NCI-H1930 (cell line): ENCODE measurements at places on chromosomes 12 and 14.

- DNase-seq = no peak
These were observed at the start of gene KRT5 for GRCh38 chr12:52519826-52520662. KRT5 (minus strand) TSS chr12:52520394; CDS start chr12:52520296, 98 bp downstream.

DNA sequence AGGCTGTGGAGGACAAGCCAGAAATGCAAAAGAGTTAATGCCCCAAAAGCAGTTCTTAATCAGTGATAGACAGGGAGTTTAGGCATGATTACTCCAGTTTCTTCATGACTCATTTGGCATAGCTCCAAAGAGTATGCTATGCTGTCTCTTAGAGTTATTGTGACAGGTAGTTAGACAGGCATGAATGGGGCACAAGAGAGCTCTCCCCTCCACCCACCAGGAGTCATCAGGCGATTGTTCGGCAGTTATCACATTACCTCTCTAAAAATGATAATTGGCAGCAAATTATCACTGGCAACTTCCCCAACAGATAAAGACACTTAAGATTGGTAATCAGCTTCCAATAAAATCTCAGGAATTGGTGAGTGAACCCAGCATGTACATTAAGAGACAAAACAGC lies 320.1 kb downstream of the DAD1 start:
- DNase-seq = no peak

GRCh38 chr14:22803687-22803974 lies 11.6 kb downstream of the SLC7A7 start:
- no peak for DNase-seq

DNA sequence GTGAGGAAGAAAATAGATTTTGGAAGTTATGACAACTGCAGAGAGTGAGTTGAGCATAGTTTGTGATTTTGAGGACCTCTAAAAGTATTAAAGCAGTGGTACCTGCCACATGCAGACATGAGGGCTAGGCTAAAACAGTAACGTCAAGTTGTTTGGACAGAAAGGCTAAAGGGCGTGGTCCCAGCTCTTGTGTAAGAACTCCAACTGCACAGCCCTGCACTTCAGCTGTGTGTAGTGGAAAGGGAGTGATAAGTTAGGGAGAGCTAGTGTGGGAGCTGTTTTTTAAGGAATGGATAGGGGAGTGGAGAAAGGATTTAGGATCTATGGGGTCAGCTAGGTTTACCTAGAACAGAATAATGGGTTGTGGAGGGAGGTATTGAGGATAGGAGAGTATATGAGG lies 39.5 kb downstream of the TESPA1 start:
- no peak for DNase-seq

- peak; percentile 62 for DNase-seq
These were observed 26.8 kb upstream of the PEX5 start for GRCh38 chr12:7162691-7163114.

DNA sequence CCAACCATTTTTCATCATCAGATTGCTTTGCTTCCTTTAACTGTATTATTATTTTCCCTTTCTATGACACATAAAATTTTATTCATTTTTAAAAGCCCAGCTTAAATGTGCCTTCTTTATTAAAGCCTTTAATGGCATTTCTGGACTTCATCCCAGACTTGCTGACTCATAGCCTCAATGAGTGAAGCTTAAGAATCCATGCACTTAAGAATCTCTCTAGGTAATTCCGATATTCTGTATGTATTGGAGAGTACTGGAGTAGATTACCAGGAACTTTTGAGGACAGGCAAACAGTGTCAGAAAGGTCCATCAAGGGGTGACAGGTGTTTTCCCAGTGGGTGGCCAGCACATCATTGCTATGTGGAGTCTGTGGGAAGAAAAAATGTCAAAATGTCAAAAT lies 107.9 kb downstream of the PTPRQ start:
- DNase-seq = no peak

GRCh38 chr12:92049403-92049802 lies 96.2 kb downstream of the BTG1 start:
- DNase-seq = no peak

DNA sequence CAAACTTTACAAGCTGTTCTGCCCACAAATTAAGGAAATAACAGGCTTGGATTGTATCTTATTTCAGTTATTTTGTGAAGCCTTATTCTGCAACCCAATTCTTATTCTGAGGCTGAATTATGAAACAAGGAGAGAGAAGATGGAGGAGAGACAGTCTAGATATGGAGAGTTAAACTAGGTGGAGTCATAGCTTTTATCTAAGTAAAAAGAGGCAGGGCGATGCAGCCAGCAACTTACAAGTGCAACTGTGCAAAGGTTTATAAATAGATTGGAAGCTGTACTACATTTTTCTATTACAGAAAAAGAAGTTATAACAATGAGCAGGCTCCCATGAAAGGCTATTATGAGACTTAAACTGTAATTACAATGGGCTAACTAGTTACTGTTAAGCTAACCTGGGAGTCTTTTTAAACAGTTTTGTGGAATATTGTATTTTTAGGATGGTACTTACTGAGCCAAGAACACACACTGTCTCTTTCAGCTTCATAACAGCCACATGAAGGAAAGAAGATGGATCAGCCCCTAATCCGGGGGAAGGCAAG lies 22.4 kb downstream of the NID2 start:
- no peak for DNase-seq

DNA sequence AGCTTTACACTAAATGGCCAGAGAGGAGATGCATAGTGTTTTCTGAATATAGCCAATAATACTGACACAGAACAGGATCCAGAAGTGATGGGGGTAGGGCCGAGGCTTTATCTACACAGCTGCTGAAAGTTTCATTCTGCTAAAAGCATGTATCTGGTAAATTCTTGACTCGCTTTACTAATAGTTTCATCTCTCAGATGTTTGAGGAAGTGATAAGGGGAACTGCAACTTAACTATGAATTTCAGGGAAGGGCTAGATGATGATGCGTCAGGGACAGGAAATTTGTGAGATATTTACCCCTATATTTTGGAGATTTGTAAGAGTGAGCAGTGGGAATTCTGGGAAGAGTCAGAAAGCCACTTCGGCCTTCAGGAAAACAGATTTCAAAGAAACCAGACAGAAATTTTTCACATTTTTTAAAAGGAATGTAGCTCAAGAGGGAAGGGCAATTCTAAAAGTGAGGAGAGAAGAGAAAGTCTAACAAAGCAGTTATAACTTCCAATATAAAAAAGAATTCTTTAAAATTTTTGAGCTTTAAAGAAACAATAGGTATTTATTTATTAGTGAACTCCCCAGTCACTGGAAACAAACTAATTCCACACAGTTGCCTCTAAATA lies 243.1 kb downstream of the BCAT1 start:
- no peak for DNase-seq

GRCh38 chr12:117803001-117803400 lies 165.8 kb downstream of the KSR2 start:
- DNase-seq = no peak

DNA sequence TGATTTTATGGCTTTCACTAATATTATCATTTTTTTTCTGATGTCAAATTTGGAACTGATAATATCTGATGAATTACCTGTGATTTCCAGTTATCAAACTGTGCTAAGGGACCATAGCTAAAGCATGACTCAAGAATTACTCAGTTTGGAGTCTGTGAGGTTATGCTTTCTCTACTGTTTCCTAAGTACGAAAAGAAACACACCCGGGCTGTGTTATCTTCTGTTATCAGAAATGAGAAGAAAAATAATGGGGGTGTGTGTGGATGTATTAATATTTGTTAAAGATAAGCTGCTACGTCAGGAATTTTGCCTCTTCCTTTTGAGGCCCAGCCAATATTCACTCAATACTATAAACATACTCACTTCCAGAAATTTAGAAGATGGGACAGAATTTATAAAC lies 1401.9 kb upstream of the FLRT2 start:
- DNase-seq = no peak

- no peak for DNase-seq
These were observed 8.1 kb upstream of the P2RX7 start for GRCh38 chr12:121124402-121125109.

DNA sequence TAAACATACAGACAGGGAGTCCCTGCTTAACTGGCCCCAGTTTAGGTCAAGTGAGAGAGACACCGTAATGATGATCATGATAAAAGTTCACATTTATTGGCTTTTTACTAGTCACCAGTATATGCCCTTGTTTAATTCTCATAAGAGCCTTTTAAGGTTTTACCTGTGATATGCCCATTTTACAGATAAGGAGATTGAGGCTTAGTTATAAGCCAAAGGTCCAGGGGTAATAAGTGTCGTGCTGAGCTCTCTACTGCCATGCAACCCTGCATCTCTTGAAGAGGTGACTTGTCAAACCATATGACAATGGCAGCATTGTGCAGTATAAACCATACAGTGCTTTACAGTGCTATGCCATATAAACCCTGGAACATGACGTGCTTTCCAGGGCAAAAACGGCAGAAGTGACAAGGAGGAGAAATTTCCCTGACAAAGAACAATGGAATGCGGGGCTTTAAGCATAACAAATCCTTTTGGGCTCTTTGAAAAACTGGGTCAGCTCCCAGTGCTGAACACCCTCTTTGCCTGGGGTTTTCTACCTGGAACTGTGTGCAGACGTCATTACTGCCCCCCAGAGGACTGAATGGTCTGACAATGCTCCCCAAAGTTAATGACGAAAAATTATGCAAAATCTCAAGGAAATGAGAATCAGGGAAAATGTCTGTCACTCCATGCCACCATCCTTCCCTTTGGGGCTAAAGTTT lies 59.7 kb upstream of the C14orf132 start:
- DNase-seq = no peak

DNA sequence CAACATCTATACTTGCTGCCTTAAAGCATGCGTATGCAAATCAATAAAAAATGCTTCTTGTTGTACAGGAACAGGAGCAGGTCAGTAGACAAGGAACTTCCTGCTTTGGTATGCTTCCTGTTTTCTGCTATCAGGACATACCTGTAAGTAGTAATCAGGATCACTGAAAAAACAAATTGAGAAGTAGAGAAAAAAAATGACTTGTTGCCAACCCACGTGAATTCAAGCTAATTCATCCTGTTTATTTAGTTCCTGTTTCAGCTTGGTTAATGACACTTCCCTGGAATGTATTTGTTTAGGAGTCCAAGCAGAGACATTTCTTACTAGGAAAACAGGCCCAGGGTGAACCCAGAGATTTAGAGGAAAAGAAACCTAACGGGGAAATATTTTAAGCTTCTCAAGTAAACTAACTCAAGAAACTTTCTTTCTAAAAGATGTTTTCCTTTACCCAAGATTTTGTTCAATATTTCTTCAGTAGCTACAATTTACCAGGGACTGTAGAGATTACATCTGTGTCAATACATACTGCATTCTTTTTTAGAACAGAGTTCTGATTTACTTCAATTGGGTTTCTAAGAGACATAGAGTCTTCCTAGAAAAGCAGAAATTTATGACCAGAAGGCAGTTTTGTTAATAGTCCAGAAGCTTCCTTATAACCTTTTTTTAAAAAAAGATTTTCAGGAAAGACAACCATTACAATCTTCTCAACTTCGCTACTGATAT lies 124.2 kb downstream of the PAWR start:
- DNase-seq = no peak

GRCh38 chr14:72532686-72533454 lies 361.0 kb downstream of the DPF3 start:
- no peak for DNase-seq

- DNase-seq = no peak
These were observed 624 bp downstream of the M6PR start for GRCh38 chr12:8948701-8949341.

DNA sequence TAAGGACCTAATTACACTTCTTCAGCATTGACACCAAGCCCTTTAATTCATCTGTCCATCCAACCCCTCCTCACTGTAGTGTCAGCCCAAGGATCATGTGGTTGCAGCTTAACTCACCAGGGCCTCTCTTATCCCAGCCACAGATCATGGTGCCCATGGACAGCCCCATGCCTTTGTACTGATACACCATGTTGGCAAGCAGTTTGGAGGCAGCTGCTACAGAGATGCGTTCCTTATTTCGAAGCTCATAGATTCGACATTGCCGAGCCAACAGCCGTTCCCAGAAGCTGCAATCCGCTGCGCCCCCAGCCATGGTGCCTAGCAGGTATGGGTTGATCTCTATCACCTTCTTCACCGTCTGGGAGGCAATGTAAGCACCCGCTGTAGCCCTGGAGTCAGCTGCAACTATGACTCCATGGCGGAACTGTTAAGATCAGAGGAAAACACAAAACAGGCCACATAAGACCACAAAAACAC lies 1.4 kb downstream of the PSMB5 start:
- DNase-seq = no peak

DNA sequence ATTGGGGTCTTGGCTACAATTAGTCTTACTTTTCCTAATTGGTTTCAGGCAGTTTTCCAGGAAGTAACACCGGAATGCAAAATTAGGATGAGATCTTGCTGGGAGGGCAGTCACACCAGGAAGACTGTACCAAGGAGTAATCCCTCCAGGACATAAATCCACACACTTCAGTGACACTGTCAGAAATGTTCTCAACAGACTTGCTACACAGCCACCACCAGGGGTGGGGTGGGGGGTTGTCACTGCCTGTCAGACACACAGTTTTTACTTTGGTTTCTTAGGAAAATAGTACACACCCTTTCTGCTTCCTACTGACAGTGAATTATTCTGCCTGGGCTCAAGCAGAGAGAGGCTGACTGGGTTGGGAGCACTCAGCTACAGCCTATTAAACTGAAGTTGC lies 102.9 kb upstream of the CCDC196 start:
- no peak for DNase-seq

DNA sequence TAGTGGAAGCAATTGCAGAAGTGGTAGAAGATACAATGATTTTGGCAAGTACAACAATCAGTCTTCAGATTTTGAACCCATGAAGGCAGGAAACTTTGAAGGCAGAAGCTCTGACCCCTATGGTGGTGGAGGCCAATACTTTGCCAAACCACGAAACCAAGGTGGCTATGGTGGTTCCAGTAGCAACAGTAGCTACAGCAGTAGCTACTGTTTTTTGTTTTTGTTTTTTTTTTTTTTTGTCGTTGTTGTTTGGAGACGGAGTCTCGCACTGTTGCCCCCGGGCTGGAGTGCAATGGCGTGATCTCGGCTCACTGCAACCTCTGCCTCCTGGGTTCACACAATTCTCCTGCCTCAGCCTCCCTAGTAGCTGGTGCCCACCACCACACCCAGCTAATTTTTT lies 47.4 kb downstream of the IFNG-AS1 start:
- no peak for DNase-seq

GRCh38 chr12:31589598-31589903 lies 1.4 kb downstream of the DENND5B start:
- DNase-seq = no peak

- no peak for DNase-seq
These were observed 2.4 kb downstream of the KRT73 start for GRCh38 chr12:52615912-52616311.

GRCh38 chr14:103128631-103129300 lies 5.5 kb downstream of the TNFAIP2 start:
- no peak for DNase-seq

DNA sequence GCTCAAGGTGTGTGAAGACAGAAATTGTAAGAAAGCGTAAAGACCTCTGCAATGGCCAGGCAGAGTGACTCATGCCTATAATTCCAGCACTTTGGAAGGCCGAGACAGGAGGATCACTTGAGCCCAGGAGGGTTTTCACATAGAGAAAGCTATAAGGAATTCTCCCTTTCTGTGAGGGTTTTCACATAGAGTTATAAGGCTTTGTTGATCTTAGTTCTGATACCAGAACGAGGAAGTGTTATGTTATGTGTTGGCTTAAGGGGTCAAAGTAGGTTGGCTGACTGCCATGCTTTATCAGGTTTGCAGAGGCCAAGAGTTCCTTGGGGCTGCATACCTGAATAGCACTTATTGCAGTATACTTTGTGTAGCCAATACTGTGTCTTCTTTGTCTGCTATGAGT lies 139.1 kb downstream of the ERC1 start:
- DNase-seq = no peak

- DNase-seq = no peak
These were observed 170.3 kb downstream of the GRIN2B start for GRCh38 chr12:13811061-13811460.

- no peak for DNase-seq
These were observed 46.7 kb downstream of the PSMA6 start for GRCh38 chr14:35338731-35339405.
